ENCODE measurements at places on chromosomes 12 and 14. TPM values are rescaled to one million over a fixed set of nuclear protein-coding genes. Genes with fewer than 3 reads are reported as not detected.

The RALGAPA1 gene
- 150 TPM for total RNA-seq

The PRKD1 gene
- 17.1 TPM for total RNA-seq

The KIF26A gene
- total RNA-seq: 13.0 TPM

The SALL2 gene
- total RNA-seq: 10.2 TPM

- DNase-seq: no peak
Measured at GRCh38 chr14:101350691-101351090, 210.6 kb upstream of the DIO3 start.

GRCh38 chr14:70315942-70316341 lies 43.5 kb downstream of the COX16 start:
- DNase-seq: no peak

DNA sequence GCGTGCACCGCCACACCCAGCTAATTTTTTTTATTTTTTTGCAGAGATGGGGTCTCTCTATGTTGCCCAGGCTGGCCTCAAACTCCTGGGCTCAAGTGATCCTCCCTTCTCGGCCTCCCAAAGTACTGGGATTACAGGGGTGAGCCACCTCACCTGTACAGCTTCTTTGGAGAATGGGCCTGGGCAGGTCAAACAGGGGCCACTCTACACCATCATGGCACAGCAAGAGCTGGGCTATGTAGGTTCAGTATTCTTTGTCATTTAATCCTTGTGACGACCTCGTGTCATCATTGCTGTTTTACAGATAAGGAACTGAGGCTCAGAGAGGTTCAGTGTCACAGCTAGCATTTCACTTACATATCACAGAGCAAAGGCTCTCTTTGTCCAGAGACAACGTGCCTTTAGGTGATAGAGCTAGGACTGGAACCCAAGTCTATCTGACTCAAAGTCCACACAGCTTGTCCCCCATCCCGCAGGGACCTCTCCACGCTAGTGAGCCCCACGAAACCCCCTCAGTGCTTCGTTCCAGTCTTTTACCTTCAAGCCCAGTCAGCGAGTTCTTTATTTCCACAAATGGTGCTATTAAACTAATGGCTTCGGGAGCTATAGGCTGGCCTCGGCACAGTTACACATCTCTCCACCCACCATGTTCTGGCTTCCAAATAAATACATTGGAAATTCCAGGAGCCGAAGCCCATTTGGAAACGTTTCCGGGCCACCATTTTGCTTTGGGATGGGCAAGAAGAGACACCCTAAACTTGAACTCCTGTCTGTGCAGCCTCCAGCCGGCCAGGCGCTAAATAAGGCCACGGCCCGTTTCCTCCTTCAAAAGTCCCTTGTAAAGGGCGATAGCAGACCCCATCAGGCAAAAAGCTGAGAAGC lies 660 bp upstream of the MAP1LC3B2 start:
- no peak for DNase-seq

DNA sequence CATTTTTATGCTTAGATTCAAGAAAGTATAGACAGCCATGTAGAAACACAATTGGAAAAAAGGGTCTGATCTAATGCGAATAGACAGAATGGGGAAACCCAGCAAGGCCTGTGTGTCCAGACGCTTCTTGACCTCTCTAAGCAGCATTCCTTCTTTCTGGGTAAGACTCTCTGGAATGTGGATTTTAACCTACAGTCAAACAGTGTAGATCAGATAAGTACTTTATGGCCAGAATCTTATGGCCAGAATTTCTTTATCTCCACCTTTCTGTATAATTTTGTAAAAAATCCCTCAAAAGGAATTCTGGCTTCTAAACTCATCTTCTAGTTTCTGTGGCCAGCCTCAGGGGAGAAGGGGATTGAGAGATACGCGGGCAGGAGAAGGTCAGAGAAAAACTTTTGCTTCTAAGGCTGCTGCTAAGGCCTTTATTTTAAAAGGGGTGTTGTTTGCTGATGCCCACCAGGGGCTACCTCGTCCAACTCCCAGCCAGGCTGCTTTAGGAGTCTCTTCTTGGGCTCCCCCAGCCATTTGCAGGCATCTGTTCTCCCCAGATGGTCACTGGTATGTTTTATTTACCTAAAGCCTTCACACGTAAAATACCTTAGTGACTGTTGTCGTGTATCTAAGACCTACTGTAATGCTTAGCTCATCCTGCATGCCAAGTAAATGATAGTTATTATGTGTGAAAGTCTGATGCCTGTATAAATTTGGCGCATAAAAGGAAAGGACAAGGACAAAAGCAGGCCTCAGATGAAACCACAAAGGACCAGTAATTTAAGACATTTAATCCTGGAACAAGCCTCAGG lies 68.4 kb downstream of the ANO6 start:
- DNase-seq: no peak

DNA sequence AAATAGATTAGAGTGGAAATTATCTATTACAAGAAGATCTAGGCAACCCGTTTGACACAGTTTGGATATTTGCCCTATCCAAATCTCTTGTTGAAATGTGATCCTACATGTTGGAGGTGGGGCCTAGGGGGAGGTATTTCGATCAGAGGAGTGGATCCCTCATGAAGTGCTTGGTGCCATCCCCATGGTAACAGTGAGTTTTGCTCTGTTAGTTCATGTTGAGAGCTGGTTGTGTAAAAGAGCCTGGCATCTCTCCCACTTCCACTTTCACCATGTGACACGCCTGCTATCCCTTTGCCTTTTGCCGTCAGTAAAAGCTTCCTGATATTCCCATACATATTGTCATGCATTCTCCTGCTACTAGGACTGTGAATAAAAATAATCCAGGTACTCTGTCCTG lies 66.4 kb upstream of the FLRT2 start:
- DNase-seq: no peak

- no peak for DNase-seq
Measured at GRCh38 chr12:3536096-3536875, 45.3 kb downstream of the PRMT8 start.

DNA sequence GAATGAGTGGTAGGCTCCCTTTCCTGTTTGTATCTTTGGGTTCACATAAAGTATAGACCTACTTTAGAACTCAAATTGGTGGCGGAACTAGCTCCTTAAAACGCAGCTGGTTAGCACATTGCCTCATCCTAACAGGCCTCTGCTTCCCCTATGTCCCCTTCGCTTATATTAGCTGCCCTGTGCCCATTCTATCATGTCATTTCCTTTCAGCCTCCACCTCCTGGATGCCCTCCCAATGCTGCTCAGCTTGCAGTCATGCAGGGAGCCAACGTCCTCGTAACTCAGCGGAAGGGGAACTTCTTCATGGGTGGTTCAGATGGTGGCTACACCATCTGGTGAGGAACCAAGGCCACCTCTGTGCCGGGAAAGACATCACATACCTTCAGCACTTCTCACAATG lies 3.5 kb downstream of the DAZAP2 start:
- no peak for DNase-seq

DNA sequence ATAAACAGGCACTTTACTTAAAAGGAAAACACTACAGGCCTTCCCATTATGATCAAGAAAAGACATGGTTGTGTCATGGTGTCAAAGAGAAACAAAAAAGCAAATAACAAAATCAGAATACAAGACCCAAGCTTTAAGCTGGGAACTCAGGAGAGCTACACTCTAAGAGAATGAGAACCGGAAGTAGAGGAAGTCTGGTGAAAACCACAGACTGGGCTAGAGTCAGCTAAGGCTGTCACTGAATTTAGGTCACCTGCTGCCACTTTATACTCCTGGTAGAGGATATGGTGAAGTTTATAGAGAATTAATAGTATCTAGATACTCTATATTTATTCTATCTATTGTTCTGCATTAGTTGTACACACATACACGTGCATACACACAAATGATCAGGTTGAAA lies 971.7 kb downstream of the FLRT2 start:
- no peak for DNase-seq

DNA sequence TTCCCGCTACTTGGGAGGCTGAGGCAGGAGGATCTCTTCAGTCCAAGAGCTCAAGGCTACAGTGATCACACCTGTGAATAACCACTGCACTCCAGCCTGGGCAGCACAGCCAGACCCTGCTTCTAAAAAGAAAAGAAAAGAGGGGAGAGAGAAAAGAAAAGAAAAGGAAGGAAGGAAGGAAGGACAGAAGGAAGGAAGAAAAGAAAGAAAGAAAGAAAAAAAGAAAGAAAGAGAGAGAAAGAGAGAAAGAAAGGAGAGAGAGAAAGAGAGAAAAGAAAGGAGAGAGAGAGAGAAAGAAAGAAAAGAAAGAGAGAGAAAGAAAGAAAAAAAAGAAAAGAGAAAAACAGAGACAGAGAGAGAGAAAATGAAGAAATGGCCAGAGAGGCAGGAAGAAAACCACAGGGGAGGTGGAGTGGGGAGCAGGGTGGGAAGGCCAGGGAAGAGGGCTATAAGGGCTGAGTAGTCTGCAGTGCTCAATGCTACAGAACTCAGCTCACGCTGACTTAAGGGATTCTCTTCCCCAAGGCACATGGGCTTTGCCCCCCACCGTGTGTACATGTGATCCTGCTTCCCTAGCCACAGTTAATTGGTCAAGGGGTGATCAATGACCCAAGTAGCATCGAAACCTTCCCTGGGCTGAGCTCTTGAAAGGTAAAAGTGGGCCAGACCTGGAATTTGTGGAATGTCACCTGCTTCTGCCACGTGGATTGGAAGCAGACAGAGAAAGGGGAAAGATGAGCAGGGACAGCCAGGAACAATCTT lies 90.4 kb upstream of the TMCC3 start:
- no peak for DNase-seq

DNA sequence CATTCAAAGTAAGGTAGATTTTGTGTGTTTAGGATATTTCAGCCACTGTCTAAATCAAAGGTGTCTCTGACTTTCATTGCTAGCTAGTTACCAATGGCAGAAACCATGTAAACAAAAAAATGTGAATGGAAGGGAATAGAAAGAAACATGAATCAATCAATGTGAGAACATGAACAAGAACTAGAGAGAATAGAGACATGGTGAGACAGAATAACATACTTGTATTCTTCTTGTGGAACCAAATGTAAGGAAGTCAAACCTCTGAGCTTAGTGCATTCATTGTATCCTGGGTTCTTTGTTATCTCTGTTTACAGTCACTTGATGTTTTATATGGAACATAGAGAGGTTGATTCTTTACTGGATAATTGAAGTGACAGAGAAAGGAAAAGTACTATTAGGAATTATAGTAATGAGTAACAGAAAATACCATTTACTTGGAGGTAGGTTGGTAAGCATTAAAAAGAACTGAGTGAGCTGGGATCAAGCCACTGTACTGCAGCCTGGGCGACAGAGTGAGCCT lies 2.6 kb upstream of the WNK1 start:
- no peak for DNase-seq

DNA sequence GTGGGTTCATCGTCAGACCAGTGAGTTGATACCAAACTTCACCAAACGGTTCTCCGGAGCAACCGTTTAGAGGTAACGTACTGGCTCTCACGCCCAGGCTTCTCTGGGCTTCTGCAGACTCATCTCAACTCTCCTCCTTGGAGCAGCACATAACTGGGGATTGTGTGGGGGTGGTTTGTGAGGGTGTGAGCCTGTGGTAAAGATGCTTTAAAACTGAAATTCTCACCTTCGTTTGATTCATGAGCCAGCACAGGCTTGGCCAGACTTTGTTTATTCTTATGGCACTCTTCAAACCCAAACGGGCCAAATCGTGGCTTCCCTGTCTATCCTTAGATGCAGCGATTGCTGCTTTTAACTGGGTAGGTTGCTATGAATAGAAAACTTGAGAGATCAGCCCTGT lies 121.3 kb downstream of the SAMD4A start:
- no peak for DNase-seq

- DNase-seq: no peak
Measured at GRCh38 chr12:57717131-57717530, 21.4 kb downstream of the AGAP2 start.

DNA sequence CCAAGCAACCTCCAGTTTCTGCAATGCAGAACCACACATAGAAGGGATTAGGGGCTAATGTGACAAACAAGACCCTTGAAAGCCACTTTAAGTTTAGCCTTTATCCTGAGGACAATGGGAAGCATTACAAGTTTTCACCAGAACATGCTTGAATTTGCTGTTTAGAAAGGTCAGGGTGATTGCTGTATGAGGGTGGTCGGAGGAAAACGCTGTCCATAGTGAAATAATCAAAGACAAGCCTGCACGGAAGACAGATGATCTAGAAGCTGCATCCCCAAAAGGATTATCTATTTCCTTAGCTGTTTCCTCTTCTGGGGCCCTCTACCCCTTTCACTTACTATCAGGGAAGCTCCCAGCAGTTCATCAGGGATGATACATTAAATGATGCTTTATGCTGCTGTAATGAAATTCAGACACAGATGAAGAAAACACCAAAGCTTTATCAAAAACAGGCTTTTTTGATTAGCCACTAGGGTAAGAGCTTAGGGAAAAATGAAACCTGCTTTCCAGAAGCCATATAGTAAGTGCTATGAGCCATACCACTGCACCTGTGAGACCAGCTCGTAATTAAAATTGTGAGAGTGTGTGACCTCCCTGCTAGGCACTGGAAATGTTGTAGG lies 6.5 kb downstream of the HAL start:
- no peak for DNase-seq

- no peak for DNase-seq
Measured at GRCh38 chr14:54116972-54117371, 160.3 kb upstream of the BMP4 start.

GRCh38 chr14:67435603-67436002 lies 23.6 kb upstream of the PLEK2 start:
- no peak for DNase-seq

- no peak for DNase-seq
Measured at GRCh38 chr12:127803545-127803944, 463.4 kb upstream of the TMEM132C start.

DNA sequence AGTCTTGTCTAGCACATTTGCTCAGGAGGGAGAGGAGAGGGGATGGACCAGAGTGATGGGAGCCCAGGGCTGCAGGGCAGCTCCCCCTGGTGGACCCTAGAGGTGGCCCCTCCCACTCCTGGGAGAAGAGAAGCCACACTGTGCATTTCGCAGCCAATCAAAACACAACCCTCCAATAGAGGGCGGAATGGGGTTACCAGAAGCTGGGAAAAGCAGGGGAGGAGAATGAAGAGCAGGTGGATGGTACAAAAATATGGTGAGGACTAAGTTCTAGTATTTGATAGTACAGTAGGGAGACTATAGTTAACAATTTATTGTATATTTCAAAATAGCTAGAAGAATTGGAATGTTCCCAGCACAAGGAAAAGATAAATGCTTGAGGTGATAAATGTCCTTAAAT lies 23.6 kb downstream of the VASH1 start:
- peak; percentile 80 for DNase-seq

- no peak for DNase-seq
Measured at GRCh38 chr14:34232790-34233189, 229.2 kb downstream of the SPTSSA start.

DNA sequence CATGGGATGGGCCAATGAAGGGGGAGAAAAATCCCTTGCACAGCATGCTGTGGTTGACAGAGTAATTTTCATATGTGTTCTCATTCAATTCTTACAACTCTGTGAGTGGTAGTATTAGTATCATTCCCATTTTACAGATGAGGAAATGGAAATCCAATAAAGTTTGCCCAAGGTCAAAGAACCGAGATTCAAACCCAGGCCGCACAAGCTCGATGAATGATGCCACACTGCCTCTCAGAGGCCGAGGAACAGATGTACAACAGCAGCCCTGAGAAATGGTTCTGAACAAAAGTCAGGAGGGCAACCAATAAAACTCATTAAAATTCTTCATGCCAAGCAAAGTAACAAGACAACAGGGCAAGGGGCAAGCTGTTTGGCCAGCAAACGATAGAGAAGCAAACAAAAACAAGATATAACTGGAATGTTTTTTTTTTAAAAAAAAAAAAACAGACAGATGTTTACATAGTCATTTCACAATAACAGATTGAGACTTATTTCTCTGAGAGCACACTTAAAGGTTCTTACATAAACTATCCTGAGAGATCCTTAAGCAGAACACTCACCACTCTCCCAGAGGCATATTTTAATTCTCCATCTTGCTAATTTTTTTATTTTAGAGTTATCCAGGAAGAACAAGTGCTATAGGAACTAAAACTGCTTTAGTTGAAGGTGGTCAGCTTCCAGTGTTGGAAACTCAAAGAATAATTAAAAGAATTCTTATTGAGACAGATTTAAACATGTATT lies 85.8 kb downstream of the EXOC5 start:
- no peak for DNase-seq

All from frontal cortex (tissue), 4 donors.